ENCODE measurements at places on chromosomes 13 and 19. TPM values are rescaled to one million over a fixed set of nuclear protein-coding genes. Genes with fewer than 3 reads are reported as not detected.
A peak's percentile ranks its signal among the peaks of the same experiment; 100 is the strongest.

Gene RDH8
- total RNA-seq = not detected

Gene ZNF880
- 27.1 TPM for total RNA-seq

Gene CLDND2
- total RNA-seq = not detected

Gene ZNF20
- 6.9 TPM for total RNA-seq

Gene PINLYP
- 0.72 TPM for total RNA-seq

DNA sequence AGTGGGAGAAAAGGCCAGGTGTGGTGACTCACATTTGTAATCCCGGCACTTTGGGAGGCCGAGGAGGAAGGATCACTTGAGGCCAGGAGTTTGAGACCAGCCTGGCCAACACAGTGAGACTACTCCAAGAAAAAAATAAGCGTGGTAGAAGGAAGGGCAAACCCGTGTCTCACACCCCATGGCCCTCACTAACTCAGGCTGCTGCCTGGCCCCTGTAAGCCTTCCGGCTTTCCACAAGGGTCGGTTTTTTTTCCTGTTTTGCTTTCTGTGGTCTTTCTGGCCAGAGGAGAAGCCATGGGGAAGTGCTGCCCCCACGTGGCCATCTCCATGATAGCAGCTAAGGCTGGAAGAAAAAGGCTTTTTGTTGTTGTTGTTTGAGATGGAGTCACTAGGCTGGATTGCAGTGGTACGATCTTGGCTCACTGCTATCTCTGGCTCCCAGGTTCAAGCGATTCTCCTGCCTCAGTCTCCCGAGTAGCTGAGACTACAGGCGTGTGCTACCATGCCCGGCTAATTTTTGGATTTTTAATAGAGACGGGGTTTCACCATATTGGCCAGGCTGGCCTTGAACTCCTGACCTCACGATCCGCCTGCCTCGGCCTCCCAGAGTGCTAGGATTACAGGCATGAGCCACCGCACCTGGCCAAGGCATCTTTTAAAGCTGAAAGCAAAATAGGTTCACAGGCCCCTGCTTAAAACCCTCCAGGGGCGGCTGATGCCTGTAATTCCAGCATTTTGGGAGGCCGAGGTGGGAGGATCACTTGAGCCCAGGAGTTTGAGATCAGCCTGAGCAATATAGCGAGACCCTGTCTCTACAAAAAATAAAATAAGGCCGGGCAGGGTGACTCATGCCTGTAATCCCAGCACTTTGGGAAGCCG is 7.5 kb upstream of the ARHGEF18 start:
- H3K27me3 ChIP-seq = peaks cover 4% of the 10 kb centered on the region
- H3K27ac ChIP-seq = no peak overlapping the region
- DNase-seq = peak; percentile 91

- peaks cover 20% of the 10 kb centered on the region for H3K36me3 ChIP-seq
- no peak for DNase-seq
- H3K4me3 ChIP-seq = no peak overlapping the region
- H3K4me1 ChIP-seq = peaks cover 15% of the 10 kb centered on the region
These were observed 52.7 kb upstream of the TEX29 start for GRCh38 chr13:111267784-111268183.

- peak; percentile 94 for DNase-seq
- H3K27ac ChIP-seq = peak within 1 kb of the TSS; percentile 99
- peak within 1 kb of the TSS; percentile 89 for H3K4me3 ChIP-seq
- H3K36me3 ChIP-seq = peaks cover 9% of the 10 kb centered on the region
- peaks cover 32% of the 10 kb centered on the region for H3K4me1 ChIP-seq
These were observed at the start of gene TRAPPC6A for GRCh38 chr19:45177817-45178261. Gene TRAPPC6A, minus strand, starts transcription at chr19:45178237. Its CDS starts 19 bp downstream, at chr19:45178218.

DNA sequence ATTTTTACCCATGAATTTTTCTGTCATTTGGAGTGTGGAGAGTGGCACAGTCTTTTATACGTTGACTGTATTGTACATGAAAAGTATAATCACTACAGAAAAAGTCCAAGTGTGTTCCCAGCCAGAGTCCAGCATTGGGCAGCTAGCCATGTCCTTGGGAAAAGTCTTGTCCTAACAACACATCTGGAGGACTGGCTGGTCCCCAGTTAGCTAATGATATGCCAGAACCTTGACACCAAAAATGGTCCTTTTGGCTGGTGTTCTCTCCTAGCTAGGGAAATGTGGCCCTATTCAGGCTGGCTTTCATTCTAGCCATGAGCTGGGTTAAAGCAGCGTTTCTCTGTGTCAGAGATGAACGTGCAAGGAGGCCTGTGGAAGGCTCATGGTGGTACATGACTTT is 98.9 kb downstream of the ESD start:
- no peak for DNase-seq
- H3K4me1 ChIP-seq = no peaks in the 10 kb centered on the region
- H3K36me3 ChIP-seq = peaks cover 49% of the 10 kb centered on the region

GRCh38 chr19:16397791-16398529 is 73.3 kb downstream of the KLF2 start:
- H3K27ac ChIP-seq = peak overlapping the region; percentile 21
- peaks cover 16% of the 10 kb centered on the region for H3K4me1 ChIP-seq
- peak; percentile 92 for DNase-seq
- no peak overlapping the region for H3K4me3 ChIP-seq
- H3K27me3 ChIP-seq = no peaks in the 10 kb centered on the region

GRCh38 chr19:49400029-49400428 is 12.0 kb downstream of the KASH5 start:
- H3K27ac ChIP-seq = no peak overlapping the region
- no peaks in the 10 kb centered on the region for H3K36me3 ChIP-seq
- peaks cover 5% of the 10 kb centered on the region for H3K27me3 ChIP-seq
- no peak for DNase-seq

DNA sequence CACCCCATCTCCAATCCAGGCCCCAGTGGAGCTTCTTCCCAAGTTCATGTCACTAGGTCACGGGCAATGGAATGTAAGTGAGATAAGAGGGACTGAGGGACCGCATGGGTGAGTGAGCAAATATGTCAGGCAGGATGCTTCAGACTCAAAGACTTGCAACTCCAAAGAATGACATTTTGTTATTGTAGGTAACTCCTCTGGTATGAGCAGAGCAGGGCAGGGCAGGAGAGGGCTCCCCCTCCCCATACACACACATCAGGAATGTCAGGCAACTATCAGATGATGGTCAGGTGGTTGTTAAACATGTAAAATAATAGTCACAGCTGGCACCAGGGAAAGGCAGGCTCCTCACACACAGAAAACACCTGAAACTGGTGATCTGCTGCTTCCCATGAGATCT is 10.6 kb downstream of the ERVV-2 start:
- no peaks in the 10 kb centered on the region for H3K36me3 ChIP-seq

DNA sequence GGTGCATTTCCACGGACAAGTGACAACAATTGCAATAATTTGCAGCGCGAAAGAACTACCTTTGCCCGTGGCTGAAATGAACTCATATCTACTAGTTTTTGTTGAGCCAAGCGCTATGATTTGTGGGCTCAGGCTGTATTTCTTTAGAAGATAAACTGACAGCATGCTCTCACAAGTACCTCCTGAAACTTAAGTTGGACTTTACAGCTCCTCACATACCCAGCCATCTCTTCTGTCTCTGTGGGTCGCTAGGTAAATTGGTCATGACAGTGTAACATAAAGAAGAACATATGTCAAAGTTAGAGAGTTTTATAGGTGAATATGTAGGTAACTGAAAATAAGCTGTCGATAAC is 839 bp downstream of the COG6 start:
- H3K27me3 ChIP-seq = no peaks in the 10 kb centered on the region
- H3K27ac ChIP-seq = no peak overlapping the region
- peak overlapping the region; percentile 89 for H3K4me3 ChIP-seq
- DNase-seq = no peak
- peaks cover 13% of the 10 kb centered on the region for H3K36me3 ChIP-seq

DNA sequence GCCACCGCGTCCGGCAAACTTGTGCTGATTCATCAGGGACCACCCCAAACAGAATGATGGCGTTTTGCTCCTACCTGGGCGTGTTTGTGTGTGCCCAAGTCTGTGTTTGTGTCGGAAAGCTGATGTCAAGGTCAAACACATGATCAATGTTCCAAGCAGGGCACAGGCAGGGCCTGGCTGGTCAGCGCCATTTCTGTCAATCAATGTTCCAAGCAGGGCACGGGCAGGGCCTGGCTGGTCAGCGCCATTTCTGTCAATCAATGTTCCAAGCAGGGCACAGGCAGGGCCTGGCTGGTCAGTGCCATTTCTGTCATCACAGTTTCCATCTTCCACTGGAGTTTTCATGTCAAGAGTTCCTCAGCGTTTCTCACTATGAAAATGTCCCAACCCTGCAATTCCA is 14.9 kb upstream of the GRTP1 start:
- H3K4me3 ChIP-seq = no peak overlapping the region
- H3K36me3 ChIP-seq = no peaks in the 10 kb centered on the region
- no peaks in the 10 kb centered on the region for H3K4me1 ChIP-seq
- H3K27ac ChIP-seq = no peak overlapping the region

- H3K4me3 ChIP-seq = no peak overlapping the region
- H3K27ac ChIP-seq = no peak overlapping the region
- H3K36me3 ChIP-seq = no peaks in the 10 kb centered on the region
- no peak for DNase-seq
These were observed 731.2 kb upstream of the PCDH9 start for GRCh38 chr13:67961331-67961730.

DNA sequence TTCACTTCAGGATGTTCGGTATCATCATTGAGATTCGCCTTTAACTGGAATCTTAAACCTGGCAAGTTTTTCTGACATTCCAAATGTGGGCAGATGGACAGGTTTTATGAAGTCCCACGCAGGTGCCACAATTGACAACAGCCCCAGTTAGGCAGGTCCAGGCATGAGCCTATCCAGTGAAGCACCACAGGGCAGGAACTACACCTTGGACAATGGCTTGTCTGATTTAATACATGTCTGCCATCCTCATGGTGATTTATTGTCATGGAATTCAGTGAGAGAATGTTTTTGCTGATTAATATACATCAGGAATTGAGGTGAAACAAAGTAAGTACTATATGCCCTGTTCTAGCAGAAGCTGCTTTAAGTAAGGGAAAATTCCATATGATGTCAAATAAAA is 10.2 kb upstream of the TPP2 start:
- no peak overlapping the region for H3K27ac ChIP-seq
- no peaks in the 10 kb centered on the region for H3K36me3 ChIP-seq
- H3K4me1 ChIP-seq = no peaks in the 10 kb centered on the region
- no peak overlapping the region for H3K4me3 ChIP-seq
- peaks cover 15% of the 10 kb centered on the region for H3K27me3 ChIP-seq

GRCh38 chr13:108325863-108326262 is 56.3 kb downstream of the TNFSF13B start:
- no peak overlapping the region for H3K4me3 ChIP-seq
- no peak overlapping the region for H3K27ac ChIP-seq
- no peaks in the 10 kb centered on the region for H3K27me3 ChIP-seq
- H3K4me1 ChIP-seq = no peaks in the 10 kb centered on the region

GRCh38 chr13:73757481-73758233 is 376.5 kb downstream of the KLF12 start:
- no peaks in the 10 kb centered on the region for H3K4me1 ChIP-seq
- no peak for DNase-seq
- H3K27ac ChIP-seq = no peak overlapping the region
- peaks cover 16% of the 10 kb centered on the region for H3K36me3 ChIP-seq
- no peaks in the 10 kb centered on the region for H3K27me3 ChIP-seq

- no peak for DNase-seq
- no peaks in the 10 kb centered on the region for H3K27me3 ChIP-seq
- peaks cover 7% of the 10 kb centered on the region for H3K36me3 ChIP-seq
- H3K4me3 ChIP-seq = no peak overlapping the region
- peak overlapping the region; percentile 33 for H3K27ac ChIP-seq
These were observed 67.7 kb upstream of the TEX29 start for GRCh38 chr13:111252446-111253364.

DNA sequence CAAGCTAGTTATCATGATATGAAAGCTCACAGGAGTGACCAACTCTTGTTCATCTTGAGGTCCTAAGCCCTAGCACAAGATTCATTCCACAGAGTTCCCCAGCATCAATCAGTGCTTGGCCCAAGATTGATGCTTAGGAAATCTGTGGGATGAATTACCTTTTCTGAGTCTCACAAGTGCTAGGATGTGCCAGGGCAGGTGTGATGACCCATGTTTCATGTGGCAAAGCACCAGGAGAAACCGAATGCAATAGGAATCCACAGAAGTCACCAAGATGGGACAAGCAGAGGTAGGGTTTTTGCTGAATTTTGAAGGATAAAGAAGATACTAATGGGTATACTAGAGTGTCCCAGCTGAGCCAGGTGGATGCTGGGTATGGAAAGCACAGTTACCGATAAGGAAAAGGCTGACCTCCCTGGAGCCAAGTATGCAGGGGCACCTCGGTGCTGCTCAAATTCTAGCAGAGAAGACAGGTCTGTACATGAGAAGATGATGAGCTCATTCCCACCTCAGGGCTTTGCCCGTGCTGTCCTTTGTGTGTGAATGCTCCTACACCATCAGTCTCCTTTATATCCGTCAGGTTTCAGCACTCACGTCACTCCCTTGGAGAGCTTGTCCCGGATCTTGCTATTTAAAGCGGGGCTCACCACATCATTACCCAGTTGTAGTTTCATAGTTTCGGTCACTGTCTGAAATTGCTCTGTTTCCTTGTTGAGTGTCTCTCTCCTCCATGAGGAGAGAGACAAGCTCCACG is 168.9 kb upstream of the TSC22D1 start:
- no peak for DNase-seq
- H3K27ac ChIP-seq = no peak overlapping the region
- H3K36me3 ChIP-seq = no peaks in the 10 kb centered on the region
- H3K27me3 ChIP-seq = no peaks in the 10 kb centered on the region

GRCh38 chr13:114017028-114017630 is 43.3 kb upstream of the C13orf46 start:
- no peaks in the 10 kb centered on the region for H3K4me1 ChIP-seq
- peak; percentile 97 for DNase-seq
- no peaks in the 10 kb centered on the region for H3K27me3 ChIP-seq
- no peak overlapping the region for H3K27ac ChIP-seq
